ENCODE measurements at places on chromosomes 11 and 22.
A peak's percentile ranks its signal among the peaks of the same experiment; 100 is the strongest.

- no peak for DNase-seq
Observed at GRCh38 chr11:100939571-100939970, 190.0 kb downstream of the PGR start.

GRCh38 chr11:15236559-15236958 lies 121.8 kb downstream of the INSC start:
- no peak for DNase-seq

- no peak for DNase-seq
Observed at GRCh38 chr11:92053216-92053615, 171.4 kb upstream of the FAT3 start.

- no peak for DNase-seq
Observed at GRCh38 chr11:21723678-21724077, 469.2 kb upstream of the ANO5 start.

- no peak for DNase-seq
Observed at GRCh38 chr11:36469881-36470802, 39.9 kb downstream of the TRAF6 start.

GRCh38 chr22:30287648-30288418 lies 1.5 kb downstream of the CASTOR1 start:
- peak; percentile 86 for DNase-seq

Data from breast epithelium (tissue), 4 donors.